T1000 (cell line): ENCODE measurements at places on chromosomes 11 and 22.

DNA sequence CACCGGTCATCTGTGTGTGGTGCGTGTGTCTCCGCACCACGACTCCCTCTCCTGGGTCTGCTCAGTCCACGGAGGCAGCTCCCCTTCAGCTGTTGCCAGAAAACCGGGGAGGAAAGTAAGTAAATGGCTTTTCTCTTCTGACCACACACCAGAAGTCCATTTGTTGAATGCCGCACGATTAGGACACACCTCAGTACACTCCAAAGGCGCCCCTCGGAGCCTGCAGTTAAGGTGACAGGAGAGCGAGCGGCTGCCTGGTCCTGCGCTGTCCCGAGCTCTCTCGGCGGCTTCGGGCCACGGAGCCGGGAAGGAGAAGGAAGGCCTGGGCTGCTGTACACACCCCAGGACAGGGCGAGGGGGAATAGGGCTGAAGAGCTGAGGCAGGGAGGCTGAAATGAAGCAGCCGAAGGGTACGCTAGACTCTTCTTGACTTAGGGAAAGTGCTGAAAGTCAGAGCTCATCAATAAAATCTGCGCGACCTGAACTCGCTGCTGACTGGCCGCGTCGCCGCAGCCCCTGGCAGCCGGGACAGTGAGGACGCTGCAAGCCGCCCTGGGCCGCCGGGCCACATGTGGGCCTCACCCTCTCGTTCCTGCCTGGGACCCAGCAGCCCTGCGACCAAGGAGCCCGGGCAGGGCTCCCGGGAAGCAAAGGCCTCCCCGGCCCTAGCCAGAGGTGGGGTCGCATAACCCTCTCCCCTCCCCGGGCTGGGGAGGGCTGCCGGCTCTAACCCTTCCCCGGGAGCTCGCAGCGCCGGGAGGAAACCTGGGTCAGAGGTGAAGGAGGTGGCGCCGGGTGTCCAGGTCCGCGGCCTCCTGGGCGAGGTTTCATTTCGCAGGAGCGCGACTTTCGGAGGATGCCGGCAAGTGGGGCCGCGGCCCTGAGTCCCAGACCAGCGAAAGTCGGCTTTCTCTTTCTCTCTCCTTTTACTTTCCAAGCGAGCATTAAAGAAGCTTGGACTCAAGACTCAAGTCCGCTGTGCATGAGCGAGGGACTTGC, 1.6 kb upstream of the PAX6 start:
- no peak for DNase-seq

DNA sequence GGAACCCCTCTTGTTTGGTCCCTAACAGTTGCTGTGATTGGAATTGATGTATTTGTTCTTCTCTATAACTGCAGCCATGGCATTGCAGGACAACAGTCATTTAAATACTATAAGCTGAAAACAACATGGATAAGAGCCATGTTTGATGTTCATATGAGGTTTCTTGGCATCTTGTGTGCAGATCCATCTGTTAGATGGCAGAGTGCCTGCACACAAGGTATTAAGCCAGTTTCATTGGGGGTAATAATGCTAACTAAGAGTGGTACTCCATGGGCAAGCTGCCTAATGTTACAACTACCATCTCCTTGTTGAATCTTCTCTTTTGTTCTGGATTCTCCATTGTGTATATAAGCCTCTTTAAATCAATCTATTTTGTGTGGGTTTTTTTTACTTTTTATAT, 206.0 kb upstream of the CHORDC1 start:
- DNase-seq: no peak

DNA sequence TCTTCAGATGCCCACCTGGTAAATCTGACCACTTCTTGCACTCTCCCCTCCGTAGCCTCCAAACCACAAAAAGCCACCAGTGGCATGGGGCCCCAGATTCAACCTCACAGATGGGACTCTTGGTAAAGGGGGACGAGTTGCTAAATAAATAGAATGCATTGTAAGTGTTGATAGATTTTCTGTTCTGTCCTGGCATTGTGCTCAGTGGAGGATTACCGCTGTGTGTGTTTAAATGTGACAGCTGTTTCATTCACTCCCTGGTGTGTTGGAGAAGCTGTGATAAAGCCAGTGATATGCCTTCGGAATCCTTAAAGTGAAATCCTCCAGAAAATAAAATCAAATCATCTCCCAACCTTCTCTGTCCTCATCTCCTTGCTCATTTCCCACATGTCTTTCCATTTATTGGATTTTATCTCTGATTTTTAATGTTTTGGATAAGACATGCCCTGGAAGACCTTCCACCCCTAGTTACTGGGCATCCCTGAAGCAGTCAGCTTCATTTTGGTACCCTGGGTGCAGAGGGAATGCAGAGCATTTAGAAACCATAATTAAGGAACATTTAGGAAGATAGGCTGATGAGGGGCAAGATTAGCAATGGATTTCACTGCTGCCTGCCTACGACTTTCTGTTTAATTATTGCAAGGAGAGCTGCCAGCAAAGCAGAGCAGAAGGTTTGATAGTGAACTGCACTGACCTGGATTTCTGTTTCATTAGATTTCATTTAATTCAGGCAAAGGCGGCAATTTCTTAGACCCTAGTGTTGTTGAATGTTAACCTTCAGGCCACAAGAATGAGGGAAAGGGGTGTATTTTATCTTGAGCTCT, 460.9 kb upstream of the KIRREL3 start:
- no peak for DNase-seq

GRCh38 chr11:12375720-12376119, 1.7 kb upstream of the PARVA start:
- DNase-seq: no peak

GRCh38 chr22:19122752-19123492, 710 bp upstream of the DGCR2 start:
- DNase-seq: no peak

GRCh38 chr22:50548040-50548920, 2.6 kb downstream of the KLHDC7B start:
- DNase-seq: no peak

DNA sequence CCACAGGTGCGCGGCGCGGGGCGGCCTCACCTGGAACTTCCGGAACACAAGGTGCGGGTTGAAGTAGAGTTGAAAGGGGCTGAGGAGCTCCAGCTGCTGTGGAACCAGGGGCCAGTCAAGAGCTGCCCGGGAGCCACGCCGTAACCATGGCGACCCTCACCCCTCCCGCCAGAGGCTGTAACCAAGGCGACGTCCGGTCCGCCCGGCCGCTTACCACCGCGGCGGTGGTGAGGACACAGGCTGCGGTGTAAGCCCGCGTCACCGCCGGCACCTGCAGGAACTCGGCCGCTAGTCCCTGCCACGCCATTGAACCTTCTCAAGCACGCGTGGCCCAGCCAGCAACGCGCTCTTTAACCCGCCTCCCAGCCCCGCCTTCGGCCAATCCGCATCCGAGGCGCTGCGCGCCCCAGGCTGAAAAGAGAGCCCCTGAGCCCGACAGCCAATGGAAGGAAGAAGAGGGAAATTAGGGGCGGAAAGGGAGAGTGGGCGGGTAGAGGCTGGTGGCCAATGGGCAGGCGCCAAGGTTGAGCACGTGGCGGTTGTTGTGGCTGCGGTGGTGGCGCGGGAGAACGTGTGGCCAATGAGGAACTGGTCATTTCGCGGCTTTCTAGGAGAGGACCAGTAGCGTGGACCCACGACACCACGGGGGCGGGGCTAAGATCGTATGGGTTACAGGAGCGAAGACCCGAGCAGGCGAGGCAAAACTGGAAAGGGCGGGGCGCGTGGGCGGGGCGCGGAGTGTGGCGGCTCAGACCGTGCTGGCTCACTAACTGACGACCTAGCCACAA, at the start of gene DERL3:
TSS of gene DERL3 (minus strand) at position 326 of the 788 bp plus-strand sequence. CDS start at position 307, 19 bp downstream.
- peak; percentile 82 for DNase-seq

DNA sequence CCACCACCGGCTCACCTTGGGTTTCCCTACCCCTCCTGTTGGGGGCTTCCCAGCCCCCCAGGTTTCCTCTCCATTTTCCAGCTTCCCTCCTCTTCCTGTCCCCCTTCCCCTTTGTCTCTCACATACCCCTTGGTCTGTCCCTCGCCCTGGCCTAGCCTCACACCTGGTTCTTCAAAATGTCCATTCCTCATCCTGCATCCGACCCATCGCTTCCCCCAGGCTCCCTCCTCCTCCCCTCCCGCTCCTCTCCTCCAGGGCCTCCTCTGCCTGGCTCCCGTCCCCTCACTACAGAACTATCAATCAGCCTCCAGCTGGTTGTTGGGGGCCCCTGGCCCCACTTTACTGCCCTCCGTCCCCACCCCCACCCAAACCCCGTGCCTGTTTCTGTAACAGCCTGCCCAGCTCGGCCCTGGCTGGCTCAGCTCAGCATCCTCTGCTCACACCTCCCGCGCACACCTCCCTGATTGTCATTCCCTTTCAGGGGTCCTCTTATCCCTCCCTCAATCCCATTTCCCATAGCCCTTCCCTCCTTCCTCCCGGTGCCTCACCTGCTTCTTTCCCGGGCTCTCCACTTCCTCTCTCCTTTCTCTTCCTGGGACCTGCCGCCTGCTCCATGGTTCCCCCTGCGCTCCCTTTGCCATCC, 1.2 kb downstream of the CNIH2 start:
- DNase-seq: no peak

DNA sequence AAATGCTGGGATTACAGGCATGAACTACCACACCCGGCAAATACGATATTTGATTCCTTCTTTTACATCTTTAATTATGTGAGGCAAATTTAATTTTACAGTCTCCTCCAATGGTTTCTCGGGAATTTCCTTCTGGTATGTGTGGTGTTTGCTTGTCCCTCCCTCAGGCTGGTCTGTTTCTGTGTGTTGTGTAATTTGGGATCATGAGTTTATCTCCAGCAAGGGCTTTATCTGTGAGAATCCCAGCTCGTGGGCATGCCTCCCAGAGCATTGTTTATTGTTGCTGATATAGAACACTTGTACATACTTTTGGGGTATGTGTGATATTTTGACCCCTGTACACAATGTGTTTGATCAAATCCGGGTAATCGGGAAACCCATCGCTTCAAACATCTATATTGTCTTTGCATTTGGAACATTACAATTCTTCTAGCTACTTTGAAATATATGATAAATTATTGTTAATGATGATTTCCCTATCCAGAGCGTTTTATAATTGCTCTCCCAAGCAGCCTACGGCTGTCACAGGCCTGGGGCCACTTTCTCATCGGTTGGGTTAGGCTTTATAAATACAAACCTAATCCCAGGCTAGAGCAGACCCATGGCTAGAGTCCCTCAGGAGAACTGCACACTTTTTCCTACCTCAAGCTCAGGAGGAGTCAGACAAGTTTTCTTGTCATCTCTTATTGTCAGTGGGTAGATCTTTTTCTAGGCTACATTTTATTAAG, 15.0 kb upstream of the PRR5 start:
- DNase-seq: no peak

DNA sequence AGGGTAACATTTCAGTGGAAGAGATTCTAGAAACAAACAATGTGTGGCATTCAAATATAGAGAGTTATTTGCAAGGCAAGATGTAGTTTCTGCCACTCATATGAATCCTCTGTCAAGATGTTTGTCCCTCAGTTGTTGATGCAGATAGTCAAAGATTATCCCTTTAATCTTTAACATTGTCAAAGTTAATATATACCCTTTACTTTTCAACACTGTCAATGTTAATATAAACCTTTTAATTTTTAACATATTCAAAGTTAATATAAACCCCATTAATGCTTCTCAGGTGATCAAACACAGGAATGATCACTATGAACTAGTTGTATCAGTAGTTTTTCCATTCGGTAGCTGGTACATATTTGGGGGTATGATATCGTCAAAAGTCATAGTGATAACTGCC, 51.9 kb upstream of the PICALM start:
- DNase-seq: no peak

GRCh38 chr22:43308060-43308830, 34.9 kb downstream of the SCUBE1 start:
- no peak for DNase-seq

- no peak for DNase-seq
Observed at GRCh38 chr11:117090111-117090706, 8.0 kb downstream of the SIK3 start.

GRCh38 chr22:35140879-35141745, 75.2 kb downstream of the ISX start:
- no peak for DNase-seq

DNA sequence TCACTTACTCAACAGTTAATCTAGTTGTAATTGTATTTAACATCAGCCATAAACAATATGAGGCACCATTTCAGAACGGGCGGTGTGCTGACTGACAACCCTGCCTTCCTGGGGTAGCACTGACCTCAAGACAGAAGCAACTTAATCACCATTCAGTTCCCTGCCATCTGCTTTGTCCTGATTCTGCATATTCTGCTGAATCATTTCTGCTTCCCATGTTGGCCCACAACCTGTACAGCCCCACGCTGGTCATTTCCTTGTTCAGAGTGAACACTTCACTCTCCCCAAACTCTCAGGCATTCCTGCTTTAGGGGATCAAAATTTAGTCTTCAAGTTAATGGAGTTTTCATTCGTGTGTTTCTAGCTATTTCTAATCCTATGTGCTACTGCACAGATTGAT, 132.3 kb upstream of the ZBED5 start:
- no peak for DNase-seq

DNA sequence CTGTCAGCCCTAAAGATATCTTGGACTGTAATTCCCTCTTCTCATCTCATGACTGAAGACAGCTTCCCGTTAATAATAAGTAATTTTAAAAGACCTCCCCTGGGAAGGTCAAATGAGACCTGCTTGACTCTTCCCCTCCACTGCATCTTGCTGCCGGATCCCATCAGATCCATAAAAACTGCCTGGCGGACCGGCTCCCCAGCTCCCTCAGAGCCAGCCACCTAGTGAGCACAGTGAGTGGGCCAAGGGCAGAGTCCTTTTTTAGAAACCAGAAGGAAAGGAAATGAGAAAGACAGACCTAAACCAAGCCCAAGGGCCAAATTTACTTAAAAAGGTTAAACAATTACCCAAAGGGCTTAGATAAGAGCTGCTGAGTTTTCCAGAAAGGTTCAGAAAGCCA, 595.3 kb downstream of the OPCML start:
- DNase-seq: no peak

DNA sequence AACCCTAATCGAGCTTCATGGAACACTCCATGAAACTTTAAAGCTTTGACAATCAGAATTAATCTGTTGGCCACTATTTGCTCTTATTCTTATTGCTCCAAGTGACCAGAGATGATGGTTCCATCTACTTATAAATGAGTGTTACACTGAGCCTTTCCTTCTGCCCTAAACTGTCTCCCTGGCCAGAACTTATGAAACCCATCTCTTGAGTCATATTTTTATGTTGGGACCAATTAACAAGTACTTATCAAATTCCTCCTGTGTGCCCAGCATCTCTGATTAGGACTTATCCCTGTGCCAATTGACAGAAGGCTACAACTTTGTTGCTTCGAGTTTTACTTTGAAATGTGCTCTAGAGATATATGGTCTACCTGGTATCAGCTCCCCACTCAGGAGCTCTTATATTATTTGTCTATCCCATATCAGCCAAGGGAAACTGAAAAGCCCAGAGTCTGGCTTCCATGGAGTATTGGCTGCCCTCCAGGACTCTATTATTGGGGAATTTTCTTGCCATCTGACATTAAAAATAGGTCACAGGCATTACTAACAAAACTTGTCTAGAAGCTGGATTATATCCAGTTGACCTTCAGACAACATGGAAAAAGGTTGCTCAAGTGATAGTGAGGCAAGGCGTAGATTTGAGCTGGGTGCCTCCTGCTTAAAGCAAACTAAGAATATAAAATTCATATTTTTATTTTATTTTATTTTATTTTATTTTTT, 8.8 kb downstream of the KREMEN1 start:
- DNase-seq: no peak
